NCI-H2029 (cell line): ENCODE measurements at places on chromosomes 1 and 21.

- DNase-seq: no peak
These were observed 751 bp downstream of the STUM start for GRCh38 chr1:226549094-226549936.

- DNase-seq: no peak
These were observed 31.6 kb downstream of the PDE9A start for GRCh38 chr21:42685036-42685435.

GRCh38 chr1:24336075-24336474 lies 16.9 kb downstream of the GRHL3 start:
- DNase-seq: no peak

- DNase-seq: peak; percentile 12
These were observed 58.7 kb downstream of the NIBAN1 start for GRCh38 chr1:184915463-184916090.

DNA sequence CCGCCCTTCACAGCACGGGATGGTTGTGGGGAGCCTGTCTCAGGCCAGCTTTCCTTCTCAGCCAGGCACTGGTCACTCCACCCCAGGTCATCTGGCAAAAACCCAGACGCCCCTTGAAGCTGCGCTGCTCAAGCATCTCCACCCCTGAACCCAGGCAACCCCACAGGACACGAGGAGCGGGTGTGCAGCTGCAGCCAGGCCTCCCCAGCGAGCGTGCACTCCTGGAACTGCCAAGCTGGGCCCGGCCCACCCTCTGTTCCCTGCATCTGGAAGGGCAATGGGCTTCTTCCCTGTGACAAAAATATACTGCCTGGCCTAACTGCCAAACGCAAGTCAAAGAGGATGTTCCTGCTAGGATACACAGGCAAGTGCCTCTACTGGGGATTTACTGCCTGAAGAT lies 39.7 kb downstream of the SLC66A1 start:
- no peak for DNase-seq

GRCh38 chr1:162702628-162703027 lies 70.4 kb downstream of the DDR2 start:
- DNase-seq: no peak

GRCh38 chr1:15584489-15585363 lies at the start of gene AGMAT:
Gene AGMAT, minus strand, starts transcription at chr1:15585051. Its CDS starts 84 bp downstream, at chr1:15584967.
- DNase-seq: no peak

GRCh38 chr1:115476616-115477015 lies 138.6 kb upstream of the NGF start:
- DNase-seq: no peak

- peak; percentile 82 for DNase-seq
These were observed 120.0 kb downstream of the SETD4 start for GRCh38 chr21:35940074-35940927.

DNA sequence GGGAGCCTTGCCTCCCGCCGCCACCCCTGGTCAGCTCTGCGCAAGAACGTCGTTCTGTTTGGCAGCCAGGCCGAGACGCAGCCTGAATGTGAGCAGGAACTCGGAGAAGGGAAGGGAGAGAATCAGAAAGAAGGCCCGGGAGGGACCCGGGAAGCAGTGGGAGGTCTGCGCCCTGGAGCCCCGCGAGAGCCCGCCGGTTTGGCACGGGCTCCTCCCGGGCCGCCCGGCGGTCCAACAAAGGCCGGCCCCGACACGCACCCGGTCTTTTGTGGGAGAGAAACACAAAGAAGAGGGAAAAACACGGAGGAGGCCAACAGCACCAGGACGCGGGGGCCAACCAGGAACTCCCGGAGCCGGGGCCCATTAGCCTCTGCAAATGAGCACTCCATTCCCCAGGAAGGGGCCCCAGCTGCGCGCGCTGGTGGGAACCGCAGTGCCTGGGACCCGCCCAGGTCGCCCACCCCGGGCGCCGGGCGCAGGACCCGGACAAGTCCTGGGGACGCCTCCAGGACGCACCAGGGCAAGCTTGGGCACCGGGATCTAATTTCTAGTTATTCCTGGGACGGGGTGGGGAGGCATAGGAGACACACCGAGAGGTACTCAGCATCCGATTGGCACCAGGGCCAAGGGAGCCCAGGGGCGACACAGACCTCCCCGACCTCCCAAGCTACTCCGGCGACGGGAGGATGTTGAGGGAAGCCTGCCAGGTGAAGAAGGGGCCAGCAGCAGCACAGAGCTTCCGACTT lies 2.7 kb upstream of the OLIG2 start:
- no peak for DNase-seq

DNA sequence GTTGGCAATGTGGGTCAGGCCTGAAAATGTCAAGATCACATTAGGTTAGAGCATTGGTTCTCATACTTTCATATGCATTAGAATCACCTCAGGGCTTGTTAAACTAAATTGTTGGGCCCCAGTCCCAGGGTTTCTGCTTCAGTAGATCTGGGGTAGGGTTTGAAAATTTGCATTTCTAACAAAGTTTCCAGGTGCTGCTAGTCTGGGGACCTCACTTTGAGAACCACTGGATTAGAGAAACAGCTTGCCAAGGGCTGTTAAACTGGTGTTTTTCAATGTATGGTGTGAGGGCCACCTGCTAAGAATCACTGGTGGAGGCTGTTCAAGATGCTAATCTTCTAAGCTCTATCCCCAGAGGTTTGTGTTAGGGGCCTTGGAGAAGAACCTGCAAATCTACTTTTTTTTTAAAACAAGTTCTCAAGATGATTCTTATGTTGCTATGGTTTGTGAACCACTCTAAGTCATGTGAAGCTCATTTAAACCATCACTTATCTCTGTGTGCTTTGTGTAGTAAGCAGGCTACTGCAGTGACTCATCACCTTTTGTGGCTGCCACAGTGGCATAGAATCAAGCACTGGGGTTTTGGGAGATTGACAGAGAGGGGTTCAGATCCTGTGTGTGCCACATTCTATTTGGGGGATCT lies 152.2 kb downstream of the S1PR1 start:
- DNase-seq: no peak

GRCh38 chr21:42058631-42059111 lies 12.4 kb upstream of the UMODL1 start:
- peak; percentile 88 for DNase-seq

DNA sequence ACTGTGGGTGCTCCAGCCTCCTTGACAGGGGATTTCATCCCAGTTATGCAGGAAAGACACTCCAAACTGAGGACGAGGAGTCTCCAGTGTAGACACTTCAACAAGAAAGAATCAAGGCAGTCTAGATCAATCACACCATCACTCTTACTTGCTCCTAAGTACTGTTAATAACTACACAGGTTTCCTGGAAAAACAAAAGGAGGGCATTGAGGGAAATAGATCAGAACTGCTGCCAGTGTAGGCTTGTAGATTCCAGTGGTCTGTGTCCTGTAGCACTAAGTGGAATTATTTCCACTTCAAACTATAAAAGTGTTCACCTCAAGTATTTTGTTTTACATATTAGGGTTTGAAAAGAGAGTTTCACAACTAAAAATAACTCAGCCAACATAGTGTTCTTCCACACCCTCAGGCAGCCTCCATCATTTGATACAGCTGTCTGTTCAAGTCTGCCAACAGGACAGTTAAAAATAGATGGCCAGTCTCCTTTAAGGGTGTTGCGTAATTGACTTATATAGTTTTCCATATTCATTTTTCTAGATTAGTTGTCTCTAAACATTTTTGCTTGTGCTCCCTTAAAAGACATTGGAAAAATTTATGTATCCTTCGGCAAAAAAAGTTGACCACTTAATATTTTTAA lies 32.0 kb upstream of the AGL start:
- no peak for DNase-seq

DNA sequence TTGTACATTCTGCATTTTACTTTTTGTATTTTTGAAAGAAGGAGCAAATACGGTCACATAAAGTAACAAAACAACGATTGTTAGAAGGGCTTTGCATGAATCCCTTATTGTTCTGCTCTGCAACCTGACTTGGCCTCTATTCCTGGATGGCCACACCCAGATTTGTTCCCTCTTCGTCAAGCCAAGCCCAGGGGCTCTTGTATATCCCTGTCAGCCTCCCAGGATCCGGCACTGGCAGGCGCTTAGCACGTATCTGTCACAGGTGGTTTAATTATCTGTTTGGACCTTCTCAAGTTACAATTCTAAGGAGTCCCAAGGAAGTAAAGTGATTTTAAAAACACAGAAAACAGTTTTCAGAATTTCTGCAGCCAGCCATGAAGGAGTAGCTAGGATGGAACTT lies 28.0 kb downstream of the CRYAA start:
- DNase-seq: peak; percentile 58

GRCh38 chr1:245874942-245875580 lies 632.0 kb downstream of the SMYD3 start:
- DNase-seq: peak; percentile 69

- no peak for DNase-seq
These were observed 82.8 kb upstream of the SLC44A3 start for GRCh38 chr1:94737124-94737998.

DNA sequence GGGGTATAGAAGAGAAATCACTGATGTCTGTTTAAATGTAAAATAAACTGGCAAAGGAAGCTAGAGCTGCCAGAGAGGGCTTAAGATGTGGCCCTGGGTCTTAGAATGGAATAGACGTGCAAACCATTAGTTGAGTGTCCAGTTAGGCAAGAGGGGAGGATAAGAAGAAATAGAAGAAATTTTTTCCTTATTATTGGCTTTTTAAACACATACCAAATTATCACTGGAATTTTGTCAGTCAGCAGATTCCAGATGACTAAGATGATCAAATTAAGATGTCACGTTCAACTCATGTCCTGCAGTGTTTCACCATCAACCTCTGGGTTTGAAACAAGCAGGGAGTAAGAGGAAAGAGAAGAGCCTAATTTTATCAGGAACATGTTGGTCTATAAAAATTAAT lies 71.6 kb upstream of the C1orf21 start:
- no peak for DNase-seq

GRCh38 chr1:54937469-54937868 lies 43.0 kb upstream of the TMEM61 start:
- no peak for DNase-seq

- peak; percentile 30 for DNase-seq
These were observed 9.0 kb downstream of the C1orf105 start for GRCh38 chr1:172429331-172430127.

DNA sequence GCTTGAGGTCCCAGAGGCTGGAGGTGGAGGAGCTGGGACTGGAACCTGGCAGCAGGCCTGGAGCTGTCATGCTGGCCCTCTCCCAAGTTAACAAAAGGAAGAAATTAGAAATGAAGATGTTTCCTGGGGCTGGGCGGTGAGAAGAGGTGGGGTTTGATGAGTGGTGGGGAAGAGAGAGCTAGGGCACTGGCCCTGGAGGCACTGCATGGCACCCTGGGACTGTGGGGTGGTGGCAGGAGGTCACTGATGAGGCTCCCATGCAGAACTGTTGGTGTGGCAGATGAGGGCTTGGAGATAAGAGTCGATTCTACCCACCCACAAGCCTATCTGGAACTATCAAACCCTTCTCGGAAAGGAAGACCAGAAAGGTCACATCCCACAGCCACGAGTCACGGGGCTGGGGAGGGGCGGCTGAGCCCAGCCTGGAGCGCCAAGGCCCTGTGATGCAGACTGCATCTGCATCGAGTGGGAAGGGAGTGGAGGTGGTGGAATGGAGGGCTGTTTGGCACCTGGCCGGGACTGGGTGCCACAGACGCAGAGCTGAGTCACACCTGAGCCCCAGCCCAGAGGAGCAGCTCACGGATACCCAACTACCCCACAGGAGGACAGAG lies 29.4 kb downstream of the MRPL37 start:
- peak; percentile 34 for DNase-seq

DNA sequence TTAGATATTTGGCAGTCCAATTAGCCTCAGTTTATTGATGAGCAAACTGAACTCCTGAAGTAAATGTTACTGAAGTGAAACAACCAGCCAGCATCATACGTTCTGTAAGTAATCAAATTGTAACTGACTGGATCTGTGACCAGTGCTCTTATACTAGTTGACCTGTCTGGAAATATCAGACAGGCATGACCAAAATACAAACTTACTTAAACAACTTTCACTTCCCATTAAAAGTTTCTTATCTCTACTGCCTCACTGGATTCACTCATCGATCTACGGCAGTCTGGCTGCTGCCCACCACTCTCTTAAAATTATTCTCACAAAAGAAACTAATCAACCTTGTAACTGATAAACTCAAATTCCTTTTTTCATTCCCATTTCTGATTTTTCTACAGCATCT lies 56.4 kb downstream of the WDR3 start:
- no peak for DNase-seq

DNA sequence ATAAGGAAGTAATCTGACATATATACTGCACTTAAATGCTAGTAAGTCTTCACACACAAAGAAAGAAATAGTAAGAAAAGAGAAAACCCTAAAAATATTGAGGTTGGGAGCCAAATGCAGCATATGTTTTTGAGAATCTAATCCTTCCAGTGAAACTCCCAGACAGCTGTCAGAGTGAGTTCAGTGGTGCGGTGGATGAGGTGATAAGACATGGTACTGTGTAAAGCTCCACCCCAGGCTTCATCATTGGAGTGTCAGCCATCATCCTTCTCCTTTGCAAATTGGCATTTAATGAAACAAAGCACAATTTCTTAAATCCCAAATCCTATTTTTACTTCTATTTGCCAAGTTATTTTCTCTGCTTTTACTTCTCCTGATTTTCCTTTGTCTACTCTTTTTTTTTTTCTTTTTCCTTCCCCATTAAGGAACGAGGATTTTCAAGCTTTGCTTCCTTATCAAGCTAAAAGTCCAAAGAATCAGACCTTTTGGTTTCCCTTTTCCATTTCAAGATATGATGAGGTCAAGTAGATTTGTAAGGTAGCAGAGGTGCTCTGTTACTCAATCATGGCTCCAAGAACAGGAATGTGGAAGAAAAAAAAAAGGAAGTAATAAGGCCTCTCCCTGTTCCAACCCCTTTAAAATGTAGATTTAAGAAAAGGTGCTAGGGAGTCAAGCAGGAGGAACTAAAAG lies 343.3 kb downstream of the SETD4 start:
- no peak for DNase-seq

DNA sequence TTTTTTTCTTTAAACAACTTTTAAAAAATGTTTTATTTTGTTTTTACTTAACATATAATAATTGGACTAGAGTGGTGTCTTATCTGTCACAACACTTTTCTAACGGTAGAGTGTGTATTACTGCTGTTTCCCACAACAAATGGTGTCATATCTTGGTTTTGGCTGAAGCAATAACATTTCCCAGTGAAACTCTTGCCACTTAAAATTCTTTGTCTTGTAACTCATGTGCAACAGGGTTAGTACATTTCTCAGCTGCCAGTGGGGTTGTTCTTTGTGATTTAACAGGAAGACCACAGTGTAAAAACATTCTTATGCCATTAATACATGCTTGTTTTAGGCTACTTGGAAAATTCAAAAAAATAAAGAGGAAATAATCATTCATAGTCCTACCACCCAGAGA lies 43.5 kb downstream of the ALPL start:
- no peak for DNase-seq
